Esophagus muscularis mucosa (tissue), 4 donors: ENCODE measurements at places on chromosomes 7 and 10.

GRCh38 chr7:137832382-137832781, 14.4 kb downstream of the DGKI start:
- peak; percentile 39 for DNase-seq

DNA sequence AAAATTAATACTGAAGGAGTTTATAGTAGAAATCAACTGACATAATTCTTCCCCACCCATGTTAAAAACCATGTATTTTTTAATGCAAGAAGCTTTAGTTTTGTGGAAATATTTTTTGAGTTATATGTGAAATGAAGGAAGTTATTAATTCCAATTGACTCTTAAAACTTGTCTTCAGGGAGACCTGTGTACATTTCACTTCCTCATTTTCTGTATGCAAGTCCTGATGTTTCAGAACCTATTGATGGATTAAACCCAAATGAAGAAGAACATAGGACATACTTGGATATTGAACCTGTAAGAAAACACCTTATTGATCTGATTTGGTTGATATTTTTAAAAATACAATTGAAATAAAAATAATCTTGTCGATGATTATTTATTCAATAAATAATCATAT, 33.3 kb downstream of the CD36 start:
- no peak for DNase-seq

DNA sequence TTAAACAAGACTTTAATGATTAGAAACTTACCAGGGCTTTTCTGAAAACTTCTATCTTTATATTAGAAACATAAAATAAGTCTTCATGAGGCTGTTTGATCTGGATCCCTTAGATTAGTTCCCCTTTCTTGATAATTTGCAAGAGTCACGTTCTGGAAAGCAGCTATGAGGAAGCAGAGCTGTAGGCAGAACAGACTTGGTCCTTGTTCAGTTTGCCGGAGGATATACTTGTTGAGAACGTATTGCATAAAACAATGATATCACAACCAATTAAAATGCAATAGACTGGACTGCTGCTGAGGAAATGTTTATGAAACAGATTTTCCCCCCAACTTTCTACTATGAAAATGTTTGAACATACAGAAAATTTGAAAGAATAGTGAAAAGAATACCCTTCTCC, 2.8 kb downstream of the SAMD9L start:
- DNase-seq = no peak

DNA sequence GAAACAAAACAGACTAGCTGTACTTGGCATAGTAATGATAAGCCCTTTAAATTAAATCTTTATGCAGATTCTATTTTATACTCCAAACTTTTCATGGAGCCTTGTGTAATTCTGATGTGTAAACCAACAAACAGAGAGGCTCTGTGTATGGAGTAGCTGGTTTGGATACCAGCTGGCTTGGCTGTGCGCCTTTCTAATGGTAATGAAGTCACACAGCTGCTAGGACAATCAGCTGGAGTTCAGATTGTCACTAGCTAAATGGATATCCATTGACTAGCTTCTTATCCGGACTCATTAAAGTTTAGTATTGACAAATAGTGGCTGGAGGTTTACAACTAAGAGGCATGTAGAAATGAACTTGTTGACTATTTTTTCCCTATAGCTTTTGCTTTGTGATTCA, 398.4 kb downstream of the DGKB start:
- no peak for DNase-seq

GRCh38 chr7:40095695-40096327, 38.6 kb downstream of the MPLKIP start:
- no peak for DNase-seq

DNA sequence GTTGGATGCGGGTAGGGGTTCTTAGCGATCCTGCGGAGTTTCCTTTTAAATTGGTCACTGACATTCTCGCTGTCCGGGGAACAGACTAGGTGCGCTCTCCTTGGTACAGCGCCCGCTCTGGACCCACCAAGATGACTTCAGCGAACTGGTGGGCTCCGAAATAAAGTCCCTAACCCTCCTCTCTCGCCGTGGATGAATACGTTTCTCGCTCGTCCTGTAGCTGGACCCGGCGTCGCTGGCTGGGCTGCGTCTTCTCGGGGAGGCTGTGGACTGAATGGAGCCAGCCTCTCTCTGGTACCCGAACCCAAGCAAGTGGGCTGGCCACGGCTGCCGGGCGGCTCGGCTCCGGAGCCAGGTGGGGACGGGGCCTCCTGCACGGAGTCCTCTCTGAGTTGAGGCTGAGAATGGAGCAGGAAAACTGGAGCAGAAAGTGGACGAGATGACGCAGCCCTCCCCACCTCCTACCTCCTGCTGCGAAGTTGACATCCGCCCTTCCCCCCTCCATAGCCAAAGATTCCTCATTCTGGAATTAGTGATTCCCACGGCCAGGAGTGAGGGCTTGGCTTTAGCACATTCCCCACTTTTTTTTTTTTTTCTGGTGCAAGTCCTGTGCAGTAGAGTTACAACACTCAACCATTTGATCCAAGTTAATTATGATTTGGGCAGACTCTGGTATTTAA, 1.5 kb downstream of the UNC5B start:
- no peak for DNase-seq

DNA sequence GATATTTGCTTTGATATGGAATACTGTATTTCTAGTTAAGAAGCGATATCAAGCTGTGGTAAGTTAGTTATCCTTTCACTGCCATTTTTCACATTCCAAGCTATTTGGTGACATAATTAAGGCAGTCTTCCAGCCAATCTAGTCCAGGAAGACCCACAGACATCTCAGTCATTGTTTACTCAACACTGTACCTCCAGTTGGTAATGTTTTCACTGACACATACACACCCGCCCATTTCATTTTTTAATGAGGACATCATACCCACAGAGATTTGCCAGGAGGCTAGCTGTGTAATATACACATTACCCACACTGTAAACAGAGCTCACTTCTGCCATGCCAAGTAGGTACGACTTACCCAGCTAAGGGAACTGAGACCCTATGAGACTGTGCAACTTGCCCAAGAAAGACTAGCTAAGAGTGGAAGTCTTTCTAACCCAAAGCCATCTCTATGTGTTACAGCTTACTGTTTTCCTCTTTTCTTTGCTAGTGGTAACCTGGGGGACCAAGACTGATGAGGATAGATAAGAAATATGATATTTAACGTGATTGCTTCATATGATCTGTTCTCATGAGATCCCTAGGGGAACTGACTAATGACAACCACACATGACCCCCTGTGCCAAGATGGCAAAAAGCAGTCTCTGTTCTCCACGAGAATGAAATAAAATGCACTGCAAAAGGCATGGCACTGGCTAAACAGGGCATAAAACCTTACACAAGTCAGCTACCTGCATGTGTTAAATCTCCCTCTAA, 179.0 kb downstream of the DGKI start:
- no peak for DNase-seq

- DNase-seq = no peak
Observed at GRCh38 chr10:103599211-103599610, 105.7 kb downstream of the NEURL1 start.

DNA sequence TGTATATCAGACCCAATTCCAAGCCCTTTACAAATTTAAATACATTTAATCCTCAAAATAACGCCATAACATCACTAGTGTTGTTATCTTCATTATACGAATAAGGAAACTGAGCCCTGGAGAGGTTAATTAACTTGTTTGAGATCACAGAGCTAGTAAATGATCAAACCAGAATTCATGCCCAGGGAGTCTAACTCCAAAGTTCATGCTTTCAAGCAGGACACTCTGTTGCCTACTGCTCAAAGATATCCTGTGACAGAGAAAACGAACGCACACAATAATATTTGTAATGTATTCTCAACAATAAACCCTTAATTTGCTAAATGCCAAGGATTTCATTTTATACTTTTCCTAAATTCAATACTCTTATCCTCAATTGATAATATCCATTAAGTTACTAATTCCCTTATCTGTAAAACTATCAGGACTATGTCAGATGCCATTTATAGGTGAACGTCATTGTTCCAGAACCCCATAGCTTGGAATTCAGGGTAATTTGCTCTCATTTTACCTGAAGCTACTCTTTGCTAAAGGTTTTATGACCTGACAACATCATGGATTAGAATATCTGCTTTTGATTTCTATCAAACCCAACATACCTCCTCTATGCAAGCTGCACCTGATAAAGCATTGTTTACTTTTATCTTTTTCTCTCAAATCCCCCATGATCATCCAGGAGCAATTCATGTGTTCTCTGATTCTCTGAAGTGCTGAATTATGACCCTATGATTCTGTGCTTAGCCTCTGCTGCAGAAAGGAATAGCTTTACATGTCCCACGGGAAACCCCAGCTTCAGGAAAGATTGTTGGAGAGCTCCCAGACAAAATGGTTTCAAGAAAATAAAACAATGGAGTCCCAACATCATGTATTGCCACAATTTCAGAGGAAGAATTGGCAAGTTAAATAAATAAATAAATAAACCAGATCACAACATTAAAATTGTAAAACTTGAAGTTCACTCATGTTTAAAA, 150.2 kb upstream of the CDK1 start:
- no peak for DNase-seq

DNA sequence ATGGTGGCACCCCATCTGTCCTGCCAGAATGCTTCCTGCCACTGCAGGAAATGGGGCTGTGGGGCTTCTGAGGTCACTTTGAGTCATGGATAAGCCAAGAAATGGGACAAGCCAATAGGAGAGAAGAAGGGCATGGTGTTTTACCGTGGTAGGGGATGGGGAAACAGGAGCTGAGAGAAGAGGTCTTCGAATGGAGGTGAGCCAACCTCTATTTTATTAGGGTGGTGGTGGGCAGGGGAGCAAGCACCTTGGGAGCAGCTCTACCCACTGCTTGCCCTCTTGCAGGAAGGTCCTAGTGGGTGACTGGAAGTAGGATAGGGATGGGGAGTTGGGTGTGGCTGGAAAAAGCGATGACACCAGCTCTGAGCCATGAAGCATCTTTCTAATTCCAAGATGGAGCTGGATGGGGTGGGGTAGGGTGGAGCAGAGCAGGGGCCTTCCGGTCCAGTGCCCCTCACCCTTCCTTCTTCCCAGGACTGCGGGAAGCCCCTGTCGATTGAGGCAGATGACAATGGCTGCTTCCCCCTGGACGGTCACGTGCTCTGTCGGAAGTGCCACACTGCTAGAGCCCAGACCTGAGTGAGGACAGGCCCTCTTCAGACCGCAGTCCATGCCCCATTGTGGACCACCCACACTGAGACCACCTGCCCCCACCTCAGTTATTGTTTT, 9.1 kb downstream of the ZYX start:
- no peak for DNase-seq

DNA sequence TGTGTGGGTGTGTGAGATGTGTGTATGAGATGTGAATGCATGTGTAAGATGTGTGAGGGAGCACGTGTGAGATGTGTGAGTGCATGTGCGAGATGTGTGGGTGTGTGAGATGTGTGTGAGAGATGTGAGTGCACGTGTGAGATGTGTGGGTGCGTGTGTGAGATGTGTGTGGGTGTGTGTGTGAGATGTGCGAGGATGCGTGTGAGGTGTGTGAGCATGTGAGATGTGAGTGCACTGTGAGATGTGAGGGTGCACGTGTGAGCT, 31.0 kb downstream of the PPIF start:
- no peak for DNase-seq
